ENCODE measurements at places on chromosomes 3 and 15.
A peak's percentile ranks its signal among the peaks of the same experiment; 100 is the strongest.

- DNase-seq = no peak
Measured at GRCh38 chr3:12759693-12760565, 870 bp upstream of the TMEM40 start.

DNA sequence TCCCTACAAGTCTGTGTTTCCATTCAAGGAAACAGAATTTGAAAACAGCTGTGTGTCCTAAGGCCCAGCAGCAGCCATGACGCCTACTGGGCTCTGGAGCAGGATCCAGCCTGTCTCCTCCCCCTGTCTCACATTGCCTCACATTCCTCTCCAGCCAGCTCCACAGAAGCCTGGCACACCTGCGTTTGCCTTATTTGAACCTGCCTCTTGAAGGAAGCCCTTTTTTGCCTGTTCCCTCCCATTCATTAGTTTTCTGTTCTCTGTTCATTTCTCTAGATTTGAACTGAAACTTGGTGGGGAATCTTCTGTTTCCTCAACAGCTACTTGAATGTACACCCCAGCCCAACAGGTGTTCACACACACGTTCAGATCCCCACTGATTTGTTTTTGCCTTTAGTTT lies 890.5 kb downstream of the TUSC7 start:
- DNase-seq = no peak

- no peak for DNase-seq
Measured at GRCh38 chr3:104396974-104397669, 969.6 kb upstream of the ALCAM start.

GRCh38 chr3:8759038-8759707 lies 10.2 kb downstream of the OXTR start:
- no peak for DNase-seq

DNA sequence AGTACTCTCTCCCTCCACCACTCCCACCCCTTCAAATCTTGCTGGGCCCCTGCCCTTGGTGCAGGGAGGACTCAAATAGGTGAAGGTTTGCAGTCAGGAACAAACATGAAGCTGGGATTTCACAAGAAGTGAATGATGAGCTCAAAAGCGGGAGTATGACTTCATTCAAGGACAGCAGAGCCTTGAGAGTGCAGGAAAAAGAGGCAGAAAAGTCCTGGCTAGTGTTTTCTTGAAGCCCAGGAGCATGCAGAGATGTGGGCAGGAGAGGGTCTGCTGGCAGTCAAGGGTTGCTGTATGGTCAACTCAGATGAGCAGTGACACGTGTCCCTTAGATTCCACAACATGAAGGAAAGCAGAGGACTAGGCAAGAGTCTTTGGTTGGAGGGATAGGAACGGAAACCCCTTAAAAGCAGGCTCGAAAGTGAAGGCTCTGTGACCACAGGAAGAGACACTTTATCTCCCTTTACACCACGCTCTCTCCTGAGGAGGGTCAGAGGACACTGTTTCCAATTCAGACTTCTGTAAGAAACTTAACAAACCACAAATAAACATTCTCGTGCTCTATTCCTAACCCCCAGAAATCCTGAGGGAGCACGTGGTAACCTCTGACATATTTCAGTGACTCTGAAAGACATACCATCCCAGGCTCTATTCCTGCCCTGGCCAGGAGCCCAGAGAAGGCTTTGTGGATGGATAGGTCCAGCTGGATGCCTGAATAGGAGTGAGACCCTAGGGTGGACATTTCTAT lies 168.0 kb upstream of the NDN start:
- DNase-seq = no peak

GRCh38 chr3:1717524-1717923 lies 381.1 kb upstream of the CNTN4 start:
- no peak for DNase-seq

GRCh38 chr3:53941184-53941583 lies 49.5 kb upstream of the SELENOK start:
- no peak for DNase-seq

GRCh38 chr15:101407439-101407838 lies 82.1 kb downstream of the PCSK6 start:
- DNase-seq = no peak

- no peak for DNase-seq
Measured at GRCh38 chr3:171206283-171206682, 179.8 kb upstream of the SLC2A2 start.

DNA sequence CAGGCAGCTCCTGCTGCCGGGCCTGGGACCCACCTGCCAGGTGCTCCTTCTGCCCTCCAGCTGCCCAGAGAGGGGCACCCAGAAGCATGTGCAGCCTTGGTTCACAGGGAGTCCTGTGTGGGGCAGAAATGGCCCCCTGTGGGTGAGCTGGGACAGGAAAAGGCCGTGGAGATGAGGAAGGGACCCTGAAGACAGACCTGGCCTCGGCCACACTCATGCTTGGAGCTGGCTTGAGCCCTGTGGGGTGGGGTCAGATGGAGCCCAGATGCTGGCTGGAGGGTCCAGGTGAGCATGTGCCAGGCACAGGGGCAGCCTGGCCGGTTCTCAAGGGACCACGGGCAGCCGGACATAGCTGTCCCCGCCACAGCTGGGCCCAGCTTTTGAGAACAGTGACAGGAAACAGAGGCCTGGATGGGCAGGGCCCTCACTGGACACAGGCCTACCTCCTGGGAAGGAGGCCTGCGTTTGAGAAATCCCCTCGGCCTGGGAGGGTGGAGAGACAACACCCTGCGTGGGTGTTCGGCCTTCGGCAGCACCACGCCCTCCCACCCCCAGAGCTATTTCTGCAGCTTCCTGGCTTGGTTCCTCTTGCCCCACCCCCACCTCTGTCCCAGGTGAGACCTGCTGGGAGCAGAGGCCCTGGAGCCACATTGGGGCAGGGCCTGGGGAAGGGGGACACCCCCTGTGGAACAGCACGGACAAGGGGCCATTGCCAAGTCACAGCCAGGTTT lies 132.6 kb upstream of the MEF2A start:
- peak; percentile 74 for DNase-seq

- DNase-seq = no peak
Measured at GRCh38 chr3:149003653-149004305, 12.4 kb downstream of the GYG1 start.
